Neural progenitor cell (in vitro differentiated cells): ENCODE measurements at places on chromosomes 3 and 15. TPM values are rescaled to one million over a fixed set of nuclear protein-coding genes. Genes with fewer than 3 reads are reported as not detected.

DNA sequence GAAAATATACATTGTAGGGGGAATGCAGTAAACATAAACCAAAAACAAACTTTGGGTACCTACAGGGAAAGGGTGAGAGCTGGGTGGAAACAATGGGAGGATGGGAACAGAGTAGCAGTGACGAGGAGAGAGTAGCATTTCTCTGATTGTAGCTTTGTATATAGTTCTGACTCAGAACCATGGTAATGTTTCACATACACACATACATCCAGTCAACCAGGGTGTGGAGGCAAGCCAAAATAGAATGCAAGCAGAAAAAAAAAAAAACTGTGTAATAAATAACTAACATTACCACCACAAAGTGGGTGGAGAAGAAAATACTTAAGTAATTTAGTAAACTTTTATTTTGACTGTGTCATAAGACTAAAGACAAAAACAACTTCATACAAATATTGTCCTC is 27.2 kb downstream of the BCL2A1 start:
- no peak for DNase-seq

DNA sequence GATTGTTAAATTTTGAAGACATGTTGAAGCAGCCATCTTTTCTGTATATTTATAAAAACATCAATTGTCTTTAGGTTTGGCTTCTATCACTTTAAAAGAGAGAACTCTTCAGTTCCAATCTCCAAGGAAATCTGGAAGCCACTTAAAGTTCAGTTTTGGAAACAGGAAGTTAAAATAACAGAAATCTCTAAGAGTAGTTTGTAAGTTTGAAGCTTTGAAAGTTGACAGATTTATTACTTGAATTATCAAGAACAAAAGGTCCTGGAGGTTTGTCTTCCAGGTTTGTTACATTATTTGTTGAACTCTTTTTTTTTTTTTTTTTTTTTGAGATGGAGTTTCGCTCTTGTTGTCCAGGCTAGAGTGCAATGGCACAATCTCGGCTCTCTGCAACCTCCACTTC is 30.0 kb downstream of the RNF111 start:
- DNase-seq = no peak

DNA sequence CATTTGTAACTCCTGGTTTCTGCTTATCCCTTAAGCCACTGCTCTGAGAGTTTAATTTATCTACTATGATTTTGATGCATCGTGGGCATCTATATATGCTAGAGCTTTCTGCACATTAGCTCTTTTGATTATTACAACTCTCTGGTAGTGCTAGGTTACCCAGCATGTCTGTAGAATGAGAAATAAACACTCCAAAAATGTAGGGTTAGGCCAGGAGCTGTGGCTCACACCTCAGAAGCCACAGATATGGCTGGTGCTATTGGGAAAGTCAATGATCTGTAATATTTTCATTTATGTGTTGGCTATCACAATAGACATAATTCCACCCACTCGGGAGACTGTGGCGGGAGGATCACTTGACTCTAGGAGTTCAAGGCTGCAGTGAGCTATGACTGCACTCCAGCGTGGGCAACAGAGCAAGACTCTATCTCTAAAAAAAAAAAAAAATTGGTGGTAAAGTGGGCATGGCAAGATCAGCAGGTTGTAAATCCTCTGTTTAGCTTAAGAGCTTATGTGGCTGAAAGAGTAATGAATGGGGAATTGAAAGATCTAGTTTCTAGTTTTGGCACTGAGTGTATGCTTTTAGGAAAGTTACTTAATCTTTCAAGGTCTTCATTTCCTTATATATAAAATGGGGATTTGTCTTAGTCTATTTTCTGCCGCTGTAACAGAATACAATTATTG is 6.3 kb downstream of the TIGIT start:
- no peak for DNase-seq

GRCh38 chr15:63556736-63557135 is 40.5 kb upstream of the FBXL22 start:
- no peak for DNase-seq

DNA sequence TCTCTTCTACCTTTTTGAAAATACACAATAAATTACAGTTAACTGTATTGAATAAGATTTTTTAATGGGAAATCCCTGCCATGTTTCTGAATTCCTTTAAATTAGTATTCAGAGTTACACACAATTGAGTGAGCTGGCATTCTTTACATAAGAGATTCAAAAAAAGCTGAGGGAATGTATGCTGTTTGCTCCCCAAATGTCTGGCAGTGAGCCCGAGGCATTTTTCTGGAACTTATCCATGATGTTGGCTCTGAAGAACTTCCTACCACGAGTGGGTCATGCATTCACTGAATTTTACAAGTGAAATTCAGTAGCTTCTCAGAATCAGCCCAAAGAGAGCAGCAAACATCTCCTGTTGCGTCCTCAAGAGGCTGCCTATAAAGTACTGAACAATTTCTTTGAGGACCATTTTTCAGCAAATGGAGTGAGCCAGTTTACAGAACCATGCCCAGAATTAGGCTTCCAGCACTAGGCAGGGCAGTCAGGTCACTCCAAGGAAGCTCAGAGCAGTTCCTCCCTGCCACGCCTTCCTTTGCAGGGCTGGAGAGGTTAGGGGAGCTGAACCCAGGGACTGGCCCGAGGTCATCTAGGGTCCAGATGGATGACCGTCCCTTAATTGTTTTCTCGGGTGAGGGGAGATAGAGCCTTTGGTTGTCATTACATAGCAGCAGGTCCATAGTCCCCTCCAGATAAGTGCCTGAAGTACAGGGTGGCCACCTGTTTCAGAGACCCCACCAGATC is 21.2 kb downstream of the GABRA5 start:
- no peak for DNase-seq

The AADACL2 gene
- total RNA-seq = not detected in 2 replicates
